ENCODE measurements at places on chromosomes 1 and 21.

GRCh38 chr1:55472784-55473183 lies 257.6 kb upstream of the USP24 start:
- no peak for DNase-seq

- DNase-seq, result no peak
These were observed 222.6 kb downstream of the CAMTA1 start for GRCh38 chr1:7007902-7008301.

DNA sequence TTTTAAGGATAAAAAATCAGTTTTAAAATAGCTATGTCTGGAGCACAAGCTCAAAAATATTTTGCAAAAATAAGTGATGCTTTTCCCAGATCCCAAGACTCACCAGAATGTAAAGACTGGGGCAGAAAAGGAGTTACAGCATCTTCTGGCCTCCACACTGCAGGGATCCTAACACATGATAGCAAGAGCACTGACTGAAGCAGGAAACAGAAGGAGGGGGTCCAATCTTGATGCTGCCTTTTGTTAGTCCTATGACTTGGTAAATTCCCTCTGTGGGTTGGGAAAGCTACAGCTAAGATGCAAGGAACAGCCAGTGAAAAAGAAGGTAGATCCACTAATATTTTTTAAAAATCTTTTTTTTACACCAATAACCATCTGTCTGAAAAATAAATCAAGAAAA lies 54.2 kb upstream of the TNR start:
- DNase-seq, result no peak

DNA sequence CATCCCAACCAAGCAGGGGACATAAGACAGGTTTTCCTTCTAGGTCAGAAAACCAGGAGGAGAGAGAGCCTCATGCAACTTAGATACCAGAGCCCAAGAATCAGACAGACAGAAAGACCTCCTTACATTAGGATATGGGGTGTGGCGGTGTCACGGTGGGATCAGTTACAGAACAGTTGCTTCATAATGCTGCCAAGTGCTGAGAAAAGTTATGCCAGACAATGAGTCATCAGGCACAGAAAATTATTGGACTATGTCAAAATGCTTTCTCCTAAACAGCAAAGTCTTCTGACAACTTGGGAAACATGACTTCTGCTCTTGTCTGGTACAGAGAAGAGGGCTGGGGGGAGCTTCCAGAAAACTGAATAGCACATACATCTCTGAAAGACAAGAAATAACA lies 1120.2 kb upstream of the TMPRSS15 start:
- peak; percentile 52 for DNase-seq

- DNase-seq, result no peak
These were observed 28.1 kb downstream of the ADARB1 start for GRCh38 chr21:45102391-45102932.

GRCh38 chr1:18540136-18540765 lies 59.5 kb downstream of the KLHDC7A start:
- no peak for DNase-seq

GRCh38 chr1:187714470-187714869 lies 885.7 kb downstream of the PLA2G4A start:
- no peak for DNase-seq

DNA sequence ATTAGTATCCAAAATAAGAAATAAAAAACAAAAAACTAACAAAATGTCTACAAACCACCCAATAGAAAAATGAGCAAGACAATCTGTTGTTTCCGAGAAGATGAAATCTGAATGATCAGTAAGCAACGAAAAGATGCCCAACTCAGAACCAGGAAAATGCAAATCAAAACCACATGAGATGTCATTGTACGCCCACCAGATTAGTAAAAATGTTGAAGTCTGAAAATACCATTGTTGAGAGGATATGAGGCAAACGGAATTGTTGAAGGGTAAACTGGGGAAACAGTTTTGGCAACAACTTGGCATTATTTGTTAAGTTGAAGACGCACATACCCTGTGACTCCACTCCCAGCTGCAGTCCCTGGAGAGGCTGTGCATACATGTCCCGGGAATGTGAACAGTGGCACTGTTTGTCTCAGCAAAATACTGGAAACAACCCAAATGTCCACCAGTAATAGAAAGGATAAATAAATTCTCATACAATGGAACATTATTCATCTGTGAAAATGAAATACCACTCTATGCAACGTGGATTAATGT lies 10.6 kb downstream of the ZBTB17 start:
- no peak for DNase-seq

DNA sequence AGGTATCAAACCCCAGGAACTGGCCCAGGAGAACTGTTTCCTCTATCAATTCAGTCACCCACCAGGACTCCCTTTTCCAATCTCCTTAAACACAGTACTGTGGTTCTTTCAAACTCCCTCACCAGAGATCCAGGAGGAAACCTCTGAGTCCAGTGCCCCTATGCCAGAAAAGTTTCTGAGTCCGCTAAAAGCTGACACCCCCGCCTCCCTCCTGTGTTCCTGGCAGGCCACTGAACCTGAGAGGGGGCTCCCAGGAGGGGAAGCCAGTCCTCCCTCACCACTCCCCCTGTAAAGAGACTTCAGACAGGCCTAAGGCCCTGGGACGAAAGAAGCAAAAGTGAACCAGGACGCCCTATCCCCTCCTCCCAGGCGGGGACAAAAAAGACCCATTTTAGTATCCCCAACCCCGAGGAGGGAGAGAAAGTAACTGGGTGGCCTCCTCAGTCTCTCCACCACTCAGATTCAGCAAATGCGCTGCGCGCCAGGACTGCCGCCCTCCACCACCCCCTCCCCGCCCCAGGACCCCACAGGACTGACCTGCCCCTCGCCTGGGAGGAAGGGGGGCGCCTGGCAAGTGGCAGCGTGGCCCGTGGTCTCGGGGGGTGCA lies 624 bp downstream of the SLC41A1 start:
- DNase-seq, result peak; percentile 68

GRCh38 chr1:9699361-9699760 lies 47.8 kb downstream of the PIK3CD start:
- no peak for DNase-seq

GRCh38 chr1:247442164-247442563 lies 15.7 kb downstream of the OR2B11 start:
- DNase-seq, result no peak

DNA sequence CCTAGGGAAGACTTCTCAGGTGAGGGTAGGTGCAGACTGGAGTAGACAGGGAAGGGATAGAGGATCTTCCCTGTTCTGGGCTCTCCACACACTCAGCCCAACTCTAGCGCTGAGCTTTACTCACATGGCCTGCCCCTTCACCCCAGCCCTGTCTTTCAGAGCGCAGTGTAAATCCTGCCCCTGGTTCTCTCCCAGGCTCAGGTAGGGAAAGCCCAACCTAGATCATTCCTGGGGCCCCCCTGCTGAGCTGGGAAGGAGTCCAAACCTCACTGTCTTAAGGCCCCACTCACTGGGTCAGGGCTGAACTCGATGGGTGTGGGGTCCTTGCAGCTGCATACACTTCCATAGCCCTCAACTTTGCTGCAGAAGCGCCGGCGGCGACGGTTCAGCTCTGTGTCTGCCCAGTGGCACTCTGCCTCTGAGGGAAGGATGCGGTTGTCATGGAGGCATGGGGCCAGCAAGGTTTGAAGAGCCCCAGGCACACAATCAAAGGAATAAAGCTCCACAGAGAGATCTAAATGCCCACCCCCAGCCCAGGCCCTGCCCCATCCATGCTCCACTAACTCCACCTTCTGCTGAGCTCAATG lies 4.2 kb downstream of the POMGNT1 start:
- no peak for DNase-seq

DNA sequence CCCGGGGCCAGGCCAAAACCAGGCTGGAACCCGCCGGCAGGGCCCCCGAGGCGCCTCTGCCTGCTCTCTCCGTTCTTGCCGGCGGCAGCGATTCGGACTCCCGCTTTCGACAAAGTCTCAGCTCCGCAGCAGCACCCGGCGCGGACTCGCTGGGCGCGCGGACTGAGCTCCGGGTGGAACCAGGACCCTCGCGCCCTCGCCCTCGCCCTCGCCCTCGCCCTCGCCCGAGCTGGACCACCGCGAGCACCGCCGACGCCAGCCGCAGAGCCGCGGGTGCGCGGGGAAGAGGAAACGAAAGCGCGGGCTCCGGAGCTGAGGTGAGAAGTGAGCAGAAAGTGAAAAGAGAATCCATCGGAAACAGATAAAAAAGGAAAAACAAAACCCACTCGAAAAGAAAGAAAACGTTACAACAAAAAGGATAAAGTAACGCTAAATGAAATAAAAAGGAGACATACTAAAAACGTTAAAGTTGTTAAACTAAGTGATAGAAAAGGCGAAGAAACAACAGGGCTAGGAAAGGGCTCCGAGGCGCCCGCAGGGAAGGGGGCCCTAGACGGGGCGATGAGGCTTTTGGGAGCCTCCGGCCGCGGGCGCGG lies 64.9 kb downstream of the MEF2D start:
- DNase-seq, result no peak

GRCh38 chr1:12065872-12066271 lies 2.8 kb downstream of the TNFRSF8 start:
- DNase-seq, result no peak

DNA sequence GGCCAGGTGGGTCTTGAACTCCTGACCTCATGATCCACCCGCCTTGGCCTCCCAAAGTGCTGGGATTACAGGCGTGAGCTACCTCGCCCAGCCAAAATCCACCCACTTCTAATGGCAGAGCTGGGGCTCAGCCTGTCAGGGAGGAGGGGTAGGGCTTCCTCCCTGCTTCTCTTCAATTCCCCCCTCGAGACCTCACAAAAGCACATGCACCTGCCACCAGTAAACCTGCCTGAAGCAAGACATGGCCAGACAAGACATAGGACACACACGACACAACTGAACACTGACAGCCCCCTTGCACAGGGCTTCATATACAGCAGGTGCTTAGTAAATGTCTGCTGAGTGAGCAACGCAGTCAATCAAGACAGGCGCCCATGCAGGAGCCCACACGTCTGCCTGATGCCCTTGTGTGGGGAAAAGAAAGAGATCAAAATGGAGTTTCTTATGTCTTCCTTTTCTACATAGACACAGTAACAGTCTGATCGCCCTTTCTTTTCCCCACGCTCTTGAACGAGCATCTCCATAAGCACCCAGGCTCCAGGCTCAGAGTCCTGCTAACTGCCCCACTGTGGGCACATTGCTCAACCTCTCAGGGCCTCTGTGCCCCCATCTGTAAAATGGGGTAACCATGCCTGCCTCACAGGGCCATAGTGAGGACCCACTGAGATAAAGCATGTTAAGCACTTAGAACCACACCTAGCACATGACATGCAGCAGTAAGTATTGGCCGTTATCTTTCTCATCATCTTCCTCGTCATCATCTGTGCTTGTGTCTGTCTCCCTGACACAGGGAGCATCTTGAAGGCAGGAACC lies 8.8 kb downstream of the SDC3 start:
- no peak for DNase-seq

DNA sequence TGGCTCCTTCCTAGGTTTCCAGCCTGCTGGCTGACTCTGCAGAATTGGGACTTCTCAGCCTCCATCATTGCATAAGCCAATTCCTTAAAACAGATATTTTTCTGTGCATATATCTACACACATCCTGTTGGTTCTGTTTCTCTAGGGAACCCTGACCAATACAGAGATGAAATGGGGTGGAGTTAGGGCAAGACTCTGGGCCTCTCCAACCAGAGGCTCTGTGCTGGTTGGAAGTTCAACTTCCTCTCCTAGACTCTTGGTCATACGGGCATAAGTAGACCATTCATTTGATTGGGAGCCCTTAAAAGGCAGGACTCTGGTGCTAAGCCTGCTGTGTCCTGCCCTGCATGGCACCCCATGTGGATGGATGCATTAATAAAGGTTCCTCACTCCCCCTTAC lies 55.0 kb downstream of the CNIH3 start:
- DNase-seq, result no peak

DNA sequence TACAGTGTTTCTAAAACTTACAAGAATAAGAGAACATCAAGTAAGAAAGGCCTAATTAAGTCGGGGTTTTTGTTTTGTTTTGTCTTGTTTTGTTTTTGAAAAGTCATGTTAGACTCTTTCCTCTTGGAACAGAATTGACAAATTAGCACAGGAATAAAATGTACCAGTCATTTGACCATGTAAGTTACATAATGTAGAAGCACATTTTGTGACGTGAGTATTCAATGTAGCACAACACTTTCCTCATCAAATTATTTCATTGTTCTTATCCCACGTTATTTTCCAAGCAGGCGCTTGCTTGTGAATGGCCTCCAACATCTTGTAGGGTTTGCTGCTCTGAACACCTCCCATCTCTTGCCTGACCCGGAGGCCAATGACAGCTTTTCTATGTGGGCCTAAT lies 34.7 kb upstream of the DNASE2B start:
- no peak for DNase-seq

GRCh38 chr1:82813386-82813785 lies 1012.7 kb downstream of the ADGRL2 start:
- DNase-seq, result no peak

- DNase-seq, result peak; percentile 78
These were observed 72.5 kb downstream of the NDUFS5 start for GRCh38 chr1:39098546-39099250.
